Dermis microvascular lymphatic vessel endothelial cell (primary cell): ENCODE measurements at places on chromosomes 1 and 21.
A peak's percentile ranks its signal among the peaks of the same experiment; 100 is the strongest.

DNA sequence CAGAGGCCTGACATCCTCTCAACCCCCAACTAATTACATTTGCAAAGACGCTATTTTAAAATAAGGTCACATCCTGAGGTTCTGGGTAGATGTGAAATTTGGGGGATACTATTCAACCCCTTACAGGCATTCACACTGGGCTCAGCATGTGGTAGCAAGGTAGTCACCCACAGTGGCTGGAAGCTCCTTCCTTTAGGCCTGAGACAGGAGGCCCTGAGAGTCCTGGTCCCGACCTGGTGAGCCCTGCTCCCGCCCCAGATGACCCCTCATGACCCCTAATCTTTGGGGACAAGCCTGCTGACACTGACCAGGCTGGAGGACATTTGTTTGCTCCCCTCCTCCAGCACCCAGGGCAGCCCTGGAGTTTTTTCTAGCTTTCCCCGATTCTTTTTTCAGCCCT is 225.9 kb downstream of the DYRK1A start:
- no peak for DNase-seq

GRCh38 chr1:115555446-115555845 is 86.3 kb upstream of the VANGL1 start:
- DNase-seq: no peak

DNA sequence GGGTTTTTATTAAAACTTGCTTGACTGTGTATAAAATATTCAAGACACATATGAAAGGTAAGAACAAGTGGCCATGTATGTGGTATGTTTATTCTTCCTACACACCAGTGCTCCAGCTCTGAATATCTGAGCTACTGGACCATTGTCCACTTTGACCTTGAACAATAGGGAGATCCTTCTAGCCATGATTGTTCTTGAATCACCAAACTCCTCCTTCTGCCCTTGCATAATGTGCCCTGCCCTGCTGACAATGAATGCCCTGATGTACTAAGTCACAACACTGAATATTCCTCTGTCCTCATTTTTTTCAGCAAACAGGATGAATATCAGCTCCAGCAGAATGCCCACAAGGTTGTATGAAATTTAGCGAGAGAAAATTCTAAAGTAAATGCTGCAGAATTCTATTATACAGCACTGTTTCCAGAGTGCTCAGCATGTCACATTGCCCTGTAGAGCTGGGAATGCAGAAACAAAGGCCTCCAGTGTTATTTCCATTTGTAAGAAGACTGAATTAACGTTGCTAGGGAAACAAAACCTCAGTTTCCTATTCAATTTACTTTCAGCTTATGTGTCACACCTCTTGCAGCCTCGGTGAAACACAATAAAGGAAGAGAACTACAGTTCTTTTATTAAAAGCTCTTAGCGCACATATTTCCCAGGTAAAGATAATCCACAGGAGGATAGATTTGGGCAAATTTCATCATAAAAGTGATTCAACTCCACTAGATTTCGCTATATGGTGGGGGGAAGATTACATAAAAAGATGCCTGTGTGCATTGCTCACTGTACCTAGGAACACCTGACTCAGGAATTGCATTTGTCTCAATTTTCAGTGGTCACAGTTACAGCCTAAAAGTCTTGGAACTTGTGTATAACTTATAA is 187.4 kb upstream of the ATP1B1 start:
- DNase-seq: peak; percentile 56

GRCh38 chr1:11031624-11032262 is 15.3 kb downstream of the MASP2 start:
- no peak for DNase-seq

DNA sequence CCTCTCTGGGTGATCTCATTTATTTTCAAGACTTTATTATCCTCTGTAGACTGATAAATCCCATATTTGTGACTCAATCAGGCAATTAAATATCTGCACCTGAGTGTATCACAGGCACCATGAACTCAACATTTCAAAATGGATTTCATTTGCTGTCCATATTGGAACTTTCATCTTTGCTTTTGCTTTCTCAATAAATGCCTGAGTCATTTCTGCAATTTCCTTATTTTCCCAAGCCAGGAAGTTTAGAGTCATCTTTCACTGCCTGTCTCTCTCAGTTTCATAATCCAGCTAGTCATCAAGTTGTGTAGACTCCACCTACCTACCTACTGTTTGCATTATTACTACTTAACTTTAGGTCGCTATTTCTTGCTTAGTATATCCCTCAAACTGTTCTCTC is 540.9 kb downstream of the LMO4 start:
- DNase-seq: no peak

DNA sequence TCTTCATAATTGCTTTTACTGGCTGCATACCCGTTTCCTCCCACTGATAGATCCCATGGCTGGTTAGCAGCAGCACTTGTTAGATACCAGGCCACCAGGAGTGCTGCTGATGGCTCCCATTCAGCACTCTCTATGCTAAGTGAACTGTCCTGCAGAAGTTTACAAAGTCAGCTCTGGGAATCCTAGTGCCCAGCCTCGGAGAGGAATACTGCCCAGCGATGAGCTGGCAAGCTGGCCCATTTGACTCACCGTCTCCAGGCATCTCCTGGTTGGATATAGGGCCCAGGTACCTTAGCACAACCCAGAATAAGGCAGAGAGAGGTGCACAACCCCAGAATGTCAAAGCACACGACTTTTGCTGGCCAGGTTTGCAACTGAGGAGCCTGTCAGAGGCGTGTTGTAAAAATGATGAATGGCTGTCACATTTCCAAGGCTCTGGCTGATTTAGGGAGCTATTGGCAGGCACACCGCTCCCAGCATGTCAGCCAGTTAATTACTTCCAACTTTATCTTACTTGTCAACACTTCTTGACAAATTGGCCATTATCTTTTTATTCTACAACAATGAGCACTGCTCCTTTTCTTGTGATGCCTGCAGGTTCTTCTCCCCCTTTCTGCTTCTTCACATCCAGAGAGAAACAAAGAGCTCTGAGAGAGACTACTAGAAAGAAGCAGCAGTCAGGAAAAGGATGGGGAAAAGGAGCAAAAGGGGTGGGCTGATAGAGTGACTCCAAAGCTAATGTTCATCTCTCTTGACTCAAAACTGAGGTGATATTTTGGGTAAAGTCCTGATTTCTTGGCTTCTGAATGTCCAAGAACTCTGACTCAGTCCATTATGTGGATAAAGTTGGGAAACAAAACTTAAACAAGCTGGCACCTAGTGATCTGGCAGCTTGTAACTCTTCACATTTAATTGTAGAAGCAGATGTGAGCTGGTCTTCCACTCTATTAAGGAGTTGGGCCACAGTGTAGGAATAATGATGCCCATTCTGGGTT is 10.8 kb upstream of the ANGPTL7 start:
- DNase-seq: no peak

GRCh38 chr1:236334893-236335545 is 53.3 kb upstream of the ERO1B start:
- no peak for DNase-seq

DNA sequence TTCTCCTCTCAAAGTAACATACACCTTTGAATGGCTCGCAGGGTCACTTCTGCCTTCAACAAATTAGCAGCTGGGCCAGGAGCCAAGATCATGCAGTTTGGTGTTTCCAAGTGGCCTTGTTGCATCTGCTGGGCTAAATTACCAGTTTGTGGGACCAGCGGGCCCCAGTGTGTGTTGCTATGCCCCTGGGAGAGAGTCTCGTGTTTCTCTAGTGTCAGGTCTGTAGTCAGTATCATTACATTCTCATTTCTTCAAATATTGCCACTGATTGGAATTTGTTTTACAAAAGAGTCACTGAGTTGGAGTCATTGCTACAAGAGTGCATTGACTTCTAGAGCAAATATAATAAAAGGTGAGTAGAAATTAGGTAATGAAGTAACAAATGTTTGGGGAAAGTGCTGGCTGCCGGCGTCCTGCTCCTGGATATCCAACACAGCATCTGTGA is 35.5 kb downstream of the RHOU start:
- no peak for DNase-seq

DNA sequence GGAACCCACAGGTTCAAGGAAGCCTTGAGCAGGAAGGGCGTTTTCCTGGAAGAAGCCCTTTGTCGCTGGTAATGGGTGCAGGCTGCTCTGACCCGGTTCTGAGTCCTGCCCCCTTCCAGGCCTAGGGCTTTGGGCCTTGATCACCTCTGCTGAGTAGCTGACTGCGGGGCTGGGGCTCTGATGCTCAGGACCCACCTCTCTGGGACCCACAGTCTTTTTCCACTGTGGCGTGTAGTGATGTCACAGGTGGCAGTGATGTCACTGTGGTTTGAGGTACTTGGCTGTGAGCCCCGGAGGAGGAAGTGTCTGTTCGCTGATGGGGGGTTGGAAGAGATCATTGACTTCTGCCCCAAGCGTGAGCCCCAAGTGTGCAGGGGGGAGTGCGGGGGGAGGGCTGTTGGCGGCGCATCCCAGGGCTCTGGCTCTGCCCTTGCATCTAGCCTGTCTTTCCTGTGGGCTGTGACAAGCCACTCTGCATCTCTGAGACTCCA is 6.9 kb downstream of the TNFRSF1B start:
- no peak for DNase-seq

- DNase-seq: no peak
Observed at GRCh38 chr1:207397525-207397926, 56.6 kb upstream of the CR2 start.

- DNase-seq: peak; percentile 39
Observed at GRCh38 chr1:71093938-71094337, 13.1 kb upstream of the ZRANB2 start.

GRCh38 chr1:26771643-26772321 is 16.0 kb upstream of the PIGV start:
- DNase-seq: no peak

DNA sequence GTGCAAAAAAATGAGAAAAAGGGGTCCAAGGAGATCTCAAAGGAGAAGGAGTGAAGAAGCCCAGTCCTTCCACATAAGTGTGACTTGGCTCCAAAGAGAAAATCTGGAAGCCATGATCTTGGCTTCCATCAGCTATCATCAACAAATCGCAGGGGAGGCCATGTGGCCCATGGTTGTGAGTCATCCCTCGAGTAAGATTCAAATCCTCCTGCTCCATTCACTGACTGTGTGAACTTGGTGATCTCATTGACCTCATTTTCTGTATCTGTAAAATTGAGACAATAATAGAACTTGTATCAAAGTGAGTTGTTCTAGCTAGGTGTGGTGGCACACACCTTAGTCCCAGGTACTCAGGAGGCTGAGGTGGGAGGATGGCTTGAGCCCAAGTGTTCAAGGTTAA is 79.1 kb upstream of the OLIG2 start:
- no peak for DNase-seq

- DNase-seq: no peak
Observed at GRCh38 chr1:186292875-186293274, 82.2 kb downstream of the TPR start.

DNA sequence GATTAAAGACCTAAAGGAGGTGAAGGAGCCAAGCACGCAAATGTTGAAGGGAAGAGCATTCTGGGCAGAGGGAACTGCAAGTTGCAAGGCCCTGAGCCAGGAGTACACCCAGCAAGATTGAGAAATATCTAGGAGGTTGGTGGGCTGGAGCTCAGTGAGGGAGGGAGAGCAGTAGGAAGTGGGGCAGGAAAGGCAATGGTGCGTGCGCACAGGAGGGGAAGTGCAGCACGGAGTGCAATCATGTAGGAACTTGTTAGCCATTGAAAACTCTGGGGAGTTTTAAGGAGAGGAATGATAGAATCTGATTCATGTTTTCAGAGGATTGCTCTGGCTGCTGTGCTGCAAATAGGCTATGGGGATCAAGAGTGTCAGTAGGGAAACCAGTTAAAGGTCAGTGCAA is 13.2 kb upstream of the IGSF3 start:
- DNase-seq: no peak
